Femur (tissue), 1 donor: ENCODE measurements at places on chromosomes 6 and 20.
A peak's percentile ranks its signal among the peaks of the same experiment; 100 is the strongest.

DNA sequence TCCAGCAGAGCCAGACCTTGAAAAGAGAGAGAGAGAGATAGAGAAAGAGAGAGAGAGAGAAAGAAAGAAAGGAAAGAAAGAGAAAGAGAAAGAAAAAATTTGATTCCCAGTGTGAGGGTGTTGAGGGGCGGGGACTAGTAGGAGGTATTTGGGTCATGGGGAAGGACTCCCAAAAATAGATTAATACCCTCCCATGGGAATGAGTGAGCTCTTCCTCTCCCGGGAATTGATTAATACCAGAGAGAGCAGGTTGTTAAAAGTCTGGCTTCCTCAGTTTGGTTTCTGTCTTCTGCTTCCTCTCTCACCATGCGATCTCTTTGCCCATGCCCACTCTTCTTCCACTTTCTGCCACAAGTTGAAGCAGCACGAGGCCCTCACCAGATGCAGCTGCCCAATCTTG lies 28.8 kb upstream of the CFAP206 start:
- DNase-seq: no peak

- DNase-seq: no peak
Measured at GRCh38 chr20:50844430-50845100, 49.7 kb downstream of the BCAS4 start.

DNA sequence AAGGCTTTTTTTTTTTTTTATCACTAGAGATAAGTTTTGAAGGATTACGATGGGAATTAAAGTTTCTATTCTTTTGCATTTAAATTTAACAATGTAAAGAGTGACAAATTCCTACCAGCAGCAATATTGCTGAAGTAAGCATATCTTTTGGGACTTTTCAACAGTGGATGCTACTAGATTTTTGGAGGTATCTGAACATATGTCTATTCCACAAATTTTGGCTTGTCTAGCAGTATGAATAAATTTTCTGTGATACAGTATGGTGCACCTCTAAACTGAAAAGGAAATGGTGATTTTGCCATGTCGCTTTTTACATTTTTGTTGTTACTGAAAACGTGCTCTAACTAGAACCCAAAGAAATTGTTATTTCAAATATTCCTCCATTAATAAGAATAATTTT lies 368.3 kb upstream of the MANEA start:
- no peak for DNase-seq

- DNase-seq: no peak
Measured at GRCh38 chr6:18141805-18142590, 12.9 kb downstream of the TPMT start.

- no peak for DNase-seq
Measured at GRCh38 chr6:13722880-13723279, 11.2 kb upstream of the RANBP9 start.

DNA sequence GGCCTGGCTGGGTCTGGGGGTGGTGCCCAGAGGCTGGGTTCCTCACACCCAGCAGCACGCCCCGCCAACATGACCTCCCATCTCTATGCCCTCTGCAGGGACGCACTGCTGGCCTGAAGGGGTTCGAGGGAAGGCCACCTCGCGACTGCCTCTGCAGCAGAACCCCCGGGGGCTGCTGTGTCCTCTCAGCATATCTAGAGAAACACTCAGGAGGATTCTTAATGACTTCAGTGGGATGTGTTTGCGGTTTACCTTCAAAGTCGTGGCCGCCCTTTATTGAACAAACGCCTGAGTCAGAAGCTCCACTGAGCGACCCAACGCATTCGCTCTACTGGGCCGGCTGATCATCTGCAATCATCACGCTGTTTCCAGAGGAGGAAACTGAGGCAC lies 54.8 kb upstream of the GATA5 start:
- DNase-seq: no peak

- DNase-seq: no peak
Measured at GRCh38 chr6:71099649-71100048, 142.8 kb upstream of the B3GAT2 start.

DNA sequence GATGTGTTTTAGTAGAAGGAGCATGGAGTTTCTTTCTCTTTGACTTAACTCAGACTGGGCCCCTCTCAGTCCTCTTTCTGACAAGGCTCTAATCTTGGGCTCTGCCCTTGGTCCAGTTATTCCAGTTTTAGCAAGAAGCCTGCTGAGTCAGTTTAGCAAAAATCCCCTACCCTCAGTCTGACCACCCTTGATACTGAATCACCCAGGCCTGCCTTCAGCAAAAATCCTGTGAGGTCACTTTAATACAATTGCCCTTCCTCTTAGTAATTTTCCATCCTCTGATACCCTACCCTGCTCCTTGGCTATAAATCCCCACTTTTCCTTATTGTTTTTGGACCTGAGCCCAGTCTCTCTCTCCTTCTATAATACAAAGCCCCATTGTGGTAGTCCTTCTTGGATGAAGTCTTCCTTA lies 326.7 kb upstream of the NOX3 start:
- DNase-seq: peak; percentile 20

DNA sequence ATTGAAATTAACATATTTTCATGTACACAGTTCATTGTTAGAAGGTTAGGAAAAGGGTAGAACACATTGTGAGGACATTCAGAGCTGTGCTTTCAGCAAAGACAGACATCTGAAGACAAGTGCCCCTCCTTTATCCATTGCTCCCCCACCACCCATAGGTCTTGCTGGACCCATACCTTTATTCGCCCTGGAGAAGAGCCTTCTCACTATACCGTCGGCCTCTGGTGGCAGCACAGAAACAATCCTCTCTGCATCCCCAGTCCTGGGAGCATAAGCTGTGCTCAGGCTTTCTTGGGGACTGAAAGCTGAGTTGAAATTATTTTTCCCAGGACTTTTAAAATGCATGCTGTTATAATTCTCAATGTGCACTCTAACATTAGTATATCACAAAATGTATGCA lies 372.3 kb downstream of the EPHA7 start:
- DNase-seq: no peak

DNA sequence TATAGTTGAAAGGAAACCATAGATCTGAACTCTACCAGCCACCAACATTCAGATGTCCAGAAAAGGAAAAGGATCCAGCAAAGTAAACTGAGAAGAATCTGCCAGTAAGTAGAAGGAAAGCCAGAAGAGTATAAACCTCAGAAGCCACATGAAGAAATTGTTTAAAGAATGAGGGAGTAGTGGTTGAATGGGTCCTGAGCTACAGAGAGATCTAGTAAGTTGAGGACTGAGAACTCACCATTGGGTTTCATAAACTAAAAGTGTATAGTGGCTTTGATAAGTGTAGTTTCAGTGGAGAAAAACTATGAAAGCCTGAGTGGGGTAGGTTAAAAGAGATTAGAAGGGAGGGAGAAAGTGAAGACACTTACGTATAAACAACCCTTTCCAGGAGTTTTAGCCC lies 32.0 kb upstream of the SUMO4 start:
- DNase-seq: no peak

GRCh38 chr6:23176883-23177282 lies 607.5 kb downstream of the HDGFL1 start:
- no peak for DNase-seq

DNA sequence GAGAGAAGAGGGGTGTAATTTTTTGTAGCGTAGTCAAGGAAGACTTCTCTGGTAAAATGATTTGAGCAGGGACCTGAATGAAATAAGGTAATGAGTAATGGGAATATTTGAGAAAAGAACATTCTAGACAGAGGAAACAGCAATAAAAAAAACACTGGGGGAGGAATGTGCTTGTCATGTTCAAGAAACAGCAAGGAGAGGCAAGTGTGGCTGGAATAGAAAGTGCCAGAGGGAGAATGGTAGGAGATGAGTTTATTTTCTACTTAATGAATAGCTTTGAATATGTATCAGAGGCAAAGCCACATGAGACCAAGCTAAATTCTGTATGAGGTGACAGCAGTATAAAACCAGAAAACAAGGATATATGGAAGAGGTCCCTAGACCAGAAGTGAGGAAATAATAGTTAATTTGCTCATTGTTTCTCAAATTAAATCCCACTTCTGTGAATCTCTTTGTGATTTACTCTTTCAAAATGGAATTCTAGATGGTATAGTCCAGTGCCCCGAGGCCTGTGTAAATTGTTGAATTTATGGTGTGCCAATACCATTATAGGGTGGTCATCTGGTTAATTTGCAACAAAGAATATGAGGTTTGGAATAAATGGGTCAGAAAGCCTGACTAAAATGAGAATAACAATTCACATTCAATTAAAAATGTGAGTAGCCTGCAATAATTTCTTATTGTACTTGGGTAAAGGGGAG lies 170.2 kb downstream of the CDKAL1 start:
- DNase-seq: no peak

GRCh38 chr6:135274561-135275293 lies 93.6 kb downstream of the MYB start:
- DNase-seq: no peak

DNA sequence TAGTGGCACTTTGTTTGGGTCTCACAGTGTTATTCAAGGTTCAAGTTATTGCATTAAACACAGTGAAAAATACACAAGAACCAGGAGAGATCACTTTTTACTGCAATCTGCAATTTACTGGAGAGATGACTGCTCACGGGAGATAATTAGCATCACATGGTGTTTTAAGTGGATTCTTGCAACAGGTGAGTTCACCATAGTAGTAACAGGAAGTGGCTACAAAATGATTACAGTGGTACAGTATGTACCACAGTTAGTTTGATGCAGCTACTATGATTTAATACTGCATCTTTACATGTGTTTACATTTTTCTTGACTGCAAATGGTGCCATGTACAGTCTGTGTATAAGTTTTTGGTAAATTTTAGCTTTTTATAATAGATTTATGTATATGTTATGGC lies 96.5 kb upstream of the SCP2D1 start:
- DNase-seq: no peak

DNA sequence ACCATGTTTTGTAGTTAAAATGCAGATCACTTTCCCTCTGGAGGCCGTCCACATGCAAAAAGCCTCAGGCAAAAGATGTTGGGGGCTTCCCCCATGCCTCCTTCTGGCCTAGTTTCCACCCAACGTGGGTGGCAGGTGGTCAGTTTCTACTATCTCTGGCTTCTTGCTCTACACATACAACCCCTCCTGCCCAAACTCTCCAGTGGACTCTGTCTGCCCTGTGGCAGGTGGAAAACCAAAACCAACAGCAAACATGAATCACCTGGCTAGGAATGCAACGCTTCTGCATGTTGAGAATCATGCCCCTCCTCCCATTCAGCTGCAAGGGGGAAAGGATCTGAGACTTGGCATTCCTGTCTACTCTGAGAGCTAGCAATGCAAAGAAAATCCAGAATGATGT lies 94.8 kb downstream of the MBOAT1 start:
- no peak for DNase-seq

DNA sequence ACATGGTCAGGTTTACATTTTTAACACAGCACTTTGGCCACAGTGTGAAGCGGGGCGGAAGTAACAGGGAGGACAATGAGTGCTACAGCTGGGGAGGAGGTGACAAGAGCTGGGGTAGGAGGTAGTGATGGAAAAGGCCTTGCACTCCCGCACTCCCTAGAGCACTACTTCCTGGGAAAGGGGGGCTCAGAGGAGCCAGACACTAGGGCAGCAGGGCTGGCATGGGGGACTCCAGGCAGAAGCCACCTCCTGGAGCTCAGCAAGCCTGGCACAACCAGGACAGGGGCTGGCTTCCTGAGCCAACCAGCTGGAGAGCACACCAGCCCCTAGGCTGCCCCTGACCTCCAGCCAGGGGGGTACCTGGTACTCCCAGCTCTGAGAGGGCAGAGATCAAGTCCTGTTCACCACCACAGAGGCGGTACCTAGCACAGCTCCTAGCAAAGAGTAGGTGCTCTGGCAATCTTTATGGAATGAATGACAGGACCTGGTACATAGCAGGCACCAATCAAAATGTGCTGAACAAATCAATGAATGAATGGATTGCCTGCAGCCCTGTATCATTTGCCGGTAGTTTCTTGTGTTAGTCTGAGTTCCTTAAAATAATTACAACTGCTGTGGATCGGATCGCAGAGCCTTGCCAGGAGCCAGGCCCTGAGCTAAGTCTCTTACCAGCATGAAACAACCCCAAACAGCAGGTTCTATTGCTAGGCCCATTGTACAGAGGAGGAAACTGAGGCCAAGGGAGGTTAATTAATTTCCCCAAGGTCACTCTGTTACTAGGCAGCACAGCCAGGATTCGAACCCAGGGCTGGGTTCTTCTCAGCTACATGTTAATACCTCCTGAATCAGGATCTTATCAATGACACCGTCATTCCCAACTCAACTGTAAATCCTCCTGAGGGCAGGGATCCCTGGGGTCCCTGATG lies 15.5 kb downstream of the NOL4L start:
- DNase-seq: no peak

DNA sequence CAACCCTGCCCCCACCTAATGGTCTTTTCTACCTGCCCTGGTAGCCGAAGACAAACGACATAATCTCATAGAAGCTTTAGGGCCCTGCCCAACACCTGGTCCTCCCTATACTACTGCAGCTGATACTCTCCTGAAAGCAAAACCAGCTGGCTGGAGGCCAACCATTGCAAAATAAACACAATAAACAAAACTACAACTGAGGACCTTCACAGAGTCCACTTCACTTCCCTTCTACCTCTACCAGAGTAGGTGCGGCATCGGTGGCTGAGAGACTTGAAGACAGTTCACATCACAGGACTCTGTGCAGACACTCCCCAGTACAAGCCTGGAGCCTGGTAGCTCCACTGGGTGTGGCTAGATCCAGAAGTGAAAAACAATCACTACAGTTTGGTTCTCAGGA lies 476.2 kb downstream of the MMUT start:
- DNase-seq: no peak

DNA sequence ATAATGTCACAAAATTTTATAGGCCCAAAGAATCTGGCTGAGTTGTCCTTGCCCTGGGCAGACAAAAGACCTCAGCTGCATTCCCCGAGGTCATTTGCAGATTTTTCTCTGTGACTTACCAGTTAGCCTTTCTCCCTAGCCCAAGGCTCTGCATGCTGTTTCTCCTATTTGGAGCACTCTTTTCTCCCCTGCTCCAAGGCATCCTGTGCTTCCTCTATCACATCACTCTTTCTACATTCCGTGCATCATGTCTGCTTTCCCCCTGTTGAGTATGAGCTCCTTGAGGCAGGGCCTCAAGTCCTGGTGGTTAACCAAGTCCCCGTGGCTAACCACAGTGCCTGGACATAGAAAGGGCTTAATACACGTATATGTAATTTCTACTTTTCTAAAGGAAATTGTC lies 593 bp upstream of the GSTA3 start:
- DNase-seq: no peak

DNA sequence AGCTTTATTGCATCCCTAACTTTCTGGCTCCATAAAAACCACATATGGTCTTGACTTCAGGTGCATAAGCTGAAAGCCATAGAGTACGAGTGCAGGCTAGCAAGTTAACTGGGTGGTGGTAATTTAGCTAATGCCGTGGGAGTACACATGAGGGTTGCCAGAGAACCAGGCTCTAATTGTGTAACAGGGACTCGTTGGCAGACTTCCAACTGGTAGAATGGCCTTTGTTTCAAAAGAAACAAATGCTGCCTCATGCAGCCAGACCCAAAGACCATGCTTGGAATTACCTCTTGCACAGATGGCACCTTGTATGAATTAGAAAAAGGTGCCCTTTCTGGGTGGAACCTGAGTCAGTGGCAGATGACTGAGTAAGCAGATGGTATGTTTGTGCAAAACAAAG lies 73.2 kb downstream of the LY86 start:
- no peak for DNase-seq

GRCh38 chr20:13113731-13114130 lies 105.0 kb downstream of the SPTLC3 start:
- no peak for DNase-seq
